ENCODE measurements at places on chromosomes 16 and 17. TPM values are rescaled to one million over a fixed set of nuclear protein-coding genes. Genes with fewer than 3 reads are reported as not detected.

The MYLK3 gene
- total RNA-seq = 0.77 TPM

The TLCD3A gene
- total RNA-seq = 49.2 TPM

The ENDOV gene
- 14.1 TPM for total RNA-seq

The STX1B gene
- total RNA-seq = 1.1 TPM

The RAMP2 gene
- total RNA-seq = 3.8 TPM

The CCNF gene
- total RNA-seq = 76.1 TPM

DNA sequence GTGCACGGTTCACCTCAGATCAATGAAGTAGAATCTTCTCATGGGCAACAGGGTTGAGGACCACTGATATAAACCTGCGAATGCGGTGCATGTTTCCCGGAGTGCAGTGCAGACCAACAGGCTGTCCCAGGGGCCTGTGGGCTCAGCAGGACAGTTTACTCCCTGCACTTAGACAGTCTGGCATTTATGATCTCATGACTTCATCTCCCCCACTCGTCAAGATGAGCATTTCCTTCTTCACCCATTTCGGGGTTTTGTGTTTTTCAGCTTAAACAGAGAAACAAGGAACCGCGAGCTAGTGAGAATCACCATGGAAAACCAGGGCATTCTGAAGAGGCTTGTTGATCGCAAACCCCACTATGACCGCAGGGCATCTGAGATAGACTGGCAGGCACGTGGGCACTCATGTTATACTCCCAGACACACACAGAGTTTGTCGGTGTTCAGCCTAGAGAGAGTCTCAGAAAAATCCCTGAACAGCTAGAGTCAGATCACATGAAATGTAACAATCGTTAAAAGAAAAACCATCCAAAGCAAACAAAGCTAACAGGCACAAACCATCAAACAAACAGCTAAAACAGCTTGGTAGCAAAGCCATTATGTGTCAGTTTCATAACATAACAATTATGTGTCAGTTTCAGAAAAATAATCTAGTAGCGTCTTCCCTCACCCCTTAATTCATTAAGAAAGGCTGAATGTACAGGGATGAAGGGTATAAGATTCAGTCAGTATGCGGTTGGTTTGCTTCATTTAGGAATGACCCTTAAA is 2.9 kb downstream of the CFAP97D1 start:
- H3K27ac ChIP-seq = no peak overlapping the region
- H3K36me3 ChIP-seq = no peaks in the 10 kb centered on the region
- H3K4me3 ChIP-seq = no peak overlapping the region
- no peak for DNase-seq
- no peaks in the 10 kb centered on the region for H3K27me3 ChIP-seq

DNA sequence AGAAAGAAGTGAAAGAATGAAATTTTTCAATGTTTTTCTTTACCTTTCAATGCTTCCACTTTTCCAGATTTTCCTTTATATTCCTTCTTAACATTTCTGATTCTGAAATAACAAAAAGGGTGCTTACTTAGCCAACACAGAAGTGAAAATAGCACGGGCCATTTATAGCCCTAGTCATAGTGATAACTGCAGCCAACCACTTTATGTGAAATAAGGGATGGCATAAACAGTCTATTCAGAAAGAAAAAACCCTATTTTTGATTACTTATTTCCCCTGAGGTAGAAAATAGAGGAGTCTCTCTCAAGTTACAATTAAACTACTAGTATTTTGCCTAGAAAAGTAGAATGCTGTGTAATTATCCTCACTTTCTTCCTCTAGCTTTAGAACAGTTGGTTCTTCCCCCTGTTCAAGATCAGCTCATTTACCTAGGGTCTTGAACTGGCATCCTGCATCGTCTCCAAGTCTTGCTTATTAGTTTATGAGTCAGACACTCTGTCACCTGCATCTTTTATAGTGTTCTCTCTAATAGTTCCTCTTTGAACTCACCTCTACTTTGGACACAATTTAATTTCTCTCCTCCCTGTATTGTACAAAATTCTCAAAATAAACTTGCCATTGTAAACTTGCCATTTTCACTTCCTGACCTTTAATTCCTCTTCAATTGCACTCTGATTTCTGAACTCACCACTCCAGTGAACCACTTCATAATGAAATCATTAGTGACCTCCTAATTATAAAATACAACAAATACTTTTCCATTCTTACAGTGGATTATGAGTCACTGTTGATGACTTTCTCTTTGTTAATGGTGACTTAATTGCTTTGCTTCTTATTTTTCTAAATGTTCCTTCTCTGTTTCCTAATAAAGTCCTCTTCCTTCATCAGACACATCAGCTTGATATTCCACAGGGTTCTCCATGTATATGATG is 23.6 kb downstream of the ABCA6 start:
- no peaks in the 10 kb centered on the region for H3K4me1 ChIP-seq
- H3K4me3 ChIP-seq = no peak overlapping the region
- H3K27me3 ChIP-seq = no peaks in the 10 kb centered on the region
- no peak for DNase-seq

DNA sequence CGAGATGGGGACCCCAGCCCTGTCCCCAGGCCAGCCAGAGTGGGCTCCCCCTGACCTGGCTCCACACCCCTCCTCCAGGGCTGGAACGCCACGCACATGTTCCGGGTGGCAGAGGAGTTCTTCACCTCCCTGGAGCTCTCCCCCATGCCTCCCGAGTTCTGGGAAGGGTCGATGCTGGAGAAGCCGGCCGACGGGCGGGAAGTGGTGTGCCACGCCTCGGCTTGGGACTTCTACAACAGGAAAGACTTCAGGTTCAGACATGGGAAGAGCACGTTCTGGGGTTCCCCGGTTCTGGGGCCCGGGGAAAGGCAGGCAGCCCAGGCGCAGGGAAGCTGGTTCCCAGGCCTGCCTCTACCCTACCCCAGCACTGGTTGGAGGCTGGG is 4.6 kb downstream of the ACE start:
- H3K4me1 ChIP-seq = peaks cover 24% of the 10 kb centered on the region
- no peak overlapping the region for H3K27ac ChIP-seq
- H3K36me3 ChIP-seq = no peaks in the 10 kb centered on the region
- H3K27me3 ChIP-seq = no peaks in the 10 kb centered on the region
- no peak for DNase-seq

DNA sequence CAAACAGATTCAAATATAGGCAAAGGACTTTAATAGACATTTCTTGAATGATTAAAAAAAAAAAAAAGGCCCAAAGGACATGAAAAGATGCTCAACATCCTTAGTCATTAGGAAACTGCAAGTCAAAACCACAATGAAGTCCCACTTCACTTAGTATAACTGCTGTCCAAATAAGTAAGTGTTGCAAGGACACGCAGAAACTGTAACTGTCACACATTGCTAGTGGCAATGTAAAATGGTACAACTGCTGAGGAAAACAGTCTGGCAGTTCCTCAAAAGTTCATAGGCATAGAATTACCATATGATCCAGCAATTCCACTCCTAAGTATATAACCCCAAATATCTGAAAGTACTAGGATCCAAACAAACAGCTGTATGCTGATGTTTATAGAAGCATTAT is 112.7 kb downstream of the BRIP1 start:
- no peak overlapping the region for H3K4me3 ChIP-seq
- no peak overlapping the region for H3K27ac ChIP-seq
- DNase-seq = no peak

GRCh38 chr16:46606231-46606630 is 14.9 kb downstream of the SHCBP1 start:
- H3K4me3 ChIP-seq = no peak overlapping the region
- H3K4me1 ChIP-seq = no peaks in the 10 kb centered on the region
- no peak overlapping the region for H3K27ac ChIP-seq
